ENCODE measurements at places on chromosomes 1 and 21. TPM values are rescaled to one million over a fixed set of nuclear protein-coding genes. Genes with fewer than 3 reads are reported as not detected.

The ZNF644 gene
- polyA plus RNA-seq = 72.8 TPM

The PDE4DIP gene
- 53.2 TPM for polyA plus RNA-seq

The KRTAP7-1 gene
- polyA plus RNA-seq = not detected

The FCRL1 gene
- polyA plus RNA-seq = 0.15 TPM

The MIXL1 gene
- polyA plus RNA-seq = 1.4 TPM

DNA sequence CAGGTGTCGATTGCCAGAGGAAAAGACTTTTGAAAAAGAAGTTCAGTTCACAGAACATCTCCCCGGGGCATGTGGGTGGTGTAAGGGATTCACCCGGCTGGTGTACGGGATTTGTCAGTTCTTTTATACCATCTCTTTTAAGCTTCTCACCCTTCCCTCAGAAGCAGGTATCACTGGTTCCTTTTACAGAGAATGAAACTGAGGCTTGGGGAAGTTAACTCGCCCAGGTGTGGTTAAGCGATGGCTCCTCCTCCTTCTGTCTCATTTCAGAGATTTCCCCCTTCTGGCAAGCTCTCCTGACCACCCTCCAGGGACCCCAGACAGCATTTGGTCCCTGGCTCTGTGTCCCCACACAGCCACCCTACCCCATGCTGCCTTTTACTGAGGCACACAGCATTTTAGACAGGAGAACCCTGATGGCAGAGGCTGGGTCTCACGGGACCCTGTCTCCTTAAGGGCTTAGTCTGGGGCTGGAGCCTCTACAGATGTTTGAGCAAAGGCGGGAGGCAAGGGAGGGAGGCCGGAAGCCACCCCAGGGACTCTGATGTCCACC, 2.8 kb upstream of the ECE1 start:
- no peak for DNase-seq

DNA sequence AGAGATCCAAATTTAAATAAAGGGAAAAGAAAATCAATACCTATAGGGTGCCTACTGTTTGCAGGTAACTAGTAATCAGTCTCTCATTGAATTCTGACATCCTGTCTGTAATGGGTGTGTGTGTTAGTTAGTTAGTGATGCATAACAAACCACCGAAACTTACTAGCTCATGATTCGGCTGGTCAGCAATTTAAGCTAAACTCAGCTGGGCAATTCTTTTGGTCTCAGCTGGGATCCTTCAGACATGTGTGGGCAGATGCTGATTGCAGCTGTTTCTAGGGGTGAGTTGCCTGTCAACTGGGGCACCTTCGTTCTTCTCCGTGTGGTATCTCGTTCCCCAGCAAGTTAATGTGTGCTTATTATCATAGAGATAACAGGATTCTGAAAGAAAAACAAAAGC, 40.2 kb upstream of the ZNF124 start:
- no peak for DNase-seq

GRCh38 chr1:154223621-154224020, 2.9 kb downstream of the UBAP2L start:
- DNase-seq = no peak

GRCh38 chr21:36985751-36986594, 19.5 kb upstream of the HLCS start:
- no peak for DNase-seq

DNA sequence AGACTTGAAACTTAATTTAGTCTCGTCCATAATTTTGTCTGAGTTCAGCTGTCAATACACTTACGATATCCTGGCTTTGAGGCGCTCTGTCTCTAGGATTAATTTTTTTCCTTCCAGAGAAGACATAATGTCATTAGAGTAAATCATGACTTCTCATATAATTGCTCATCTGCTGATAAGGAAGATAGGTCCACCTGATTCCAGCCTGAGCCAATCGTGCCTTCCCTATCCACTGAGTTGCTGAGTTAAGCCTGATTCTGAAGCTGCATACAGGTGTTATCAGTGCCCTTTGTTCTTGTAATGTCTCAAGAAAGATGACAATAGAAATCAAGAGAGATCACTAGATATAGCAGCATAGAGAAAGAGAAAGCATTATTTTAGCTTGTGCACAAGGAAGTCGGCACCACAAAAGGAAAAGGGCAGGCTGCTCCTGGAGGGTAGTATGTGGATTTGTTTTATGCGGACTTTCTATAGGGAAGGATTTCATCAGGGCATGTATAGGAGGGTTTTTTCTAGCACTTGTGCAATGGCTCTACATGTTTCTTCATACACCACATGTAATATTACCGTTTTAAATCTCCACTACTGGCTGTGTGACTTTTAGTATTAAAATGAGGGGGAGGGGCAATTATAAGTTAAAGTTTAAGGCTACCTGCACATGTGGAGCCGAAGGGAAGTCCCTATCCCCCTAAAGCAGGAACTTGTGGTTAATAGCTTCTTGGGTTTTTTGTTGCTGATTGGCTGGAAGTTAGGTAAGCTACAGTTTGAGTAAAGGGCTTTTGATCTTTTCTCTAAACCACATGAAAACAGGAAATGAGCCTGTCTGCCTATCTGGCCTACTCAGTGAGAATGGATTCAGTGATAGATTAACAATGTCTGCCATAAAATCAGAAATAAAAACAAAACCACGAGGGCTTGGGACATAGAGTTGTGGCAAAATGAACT, 133.4 kb downstream of the PLPPR5 start:
- no peak for DNase-seq

DNA sequence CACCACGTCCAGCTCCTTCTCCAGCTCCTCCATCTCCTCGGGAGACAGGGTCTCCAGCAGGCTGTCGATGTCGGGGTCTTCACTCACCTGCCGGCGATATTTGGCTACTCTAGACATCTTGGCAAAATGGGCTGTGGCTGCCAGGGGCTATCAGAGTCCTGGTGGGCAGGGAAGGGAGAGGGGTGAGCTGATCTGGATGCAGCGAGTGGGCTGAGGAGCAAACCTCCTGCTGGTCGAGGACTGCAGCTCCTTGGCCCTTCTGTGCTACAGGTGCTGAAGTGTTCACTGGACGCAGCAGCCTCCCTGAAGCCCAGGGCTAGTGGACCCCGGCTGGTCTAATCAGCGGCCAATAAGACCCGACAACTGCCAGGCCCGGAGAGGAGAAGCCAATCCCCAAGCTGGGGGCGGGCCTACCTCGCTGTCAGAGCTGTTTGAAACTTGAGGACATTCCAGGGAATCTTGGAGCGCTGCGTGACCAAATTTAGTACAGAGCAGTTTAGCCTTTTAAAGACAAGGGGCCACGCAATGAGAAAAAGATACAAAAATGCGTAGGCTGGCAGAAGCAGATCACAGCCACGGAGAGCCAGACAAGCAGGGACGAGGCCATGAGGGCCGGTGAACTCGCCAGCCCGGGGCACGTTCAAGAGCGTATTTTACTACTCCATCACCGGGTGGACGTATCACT, at the start of gene LMOD1:
LMOD1 (minus strand) TSS at position 325 of the 685 bp plus-strand sequence; CDS start at position 117, 208 bp downstream.
- DNase-seq = peak; percentile 86

DNA sequence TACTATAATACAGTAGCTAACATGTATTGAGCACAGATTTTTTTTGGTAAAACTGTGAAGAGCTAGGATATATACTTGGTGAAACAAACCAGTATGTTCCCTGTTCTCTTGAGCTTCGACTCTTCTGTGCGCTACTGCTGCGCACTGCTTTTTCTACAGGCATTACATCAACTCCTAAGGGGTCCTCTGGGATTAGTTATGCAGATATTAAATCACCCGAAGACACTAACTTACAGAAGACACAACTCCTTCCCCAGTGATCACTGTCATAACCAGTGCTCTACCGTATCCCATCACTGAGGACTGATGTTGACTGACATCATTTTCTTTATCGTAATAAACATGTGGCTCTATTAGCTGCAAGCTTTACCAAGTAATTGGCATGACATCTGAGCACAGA, 24.7 kb downstream of the LGALS8 start:
- DNase-seq = no peak

DNA sequence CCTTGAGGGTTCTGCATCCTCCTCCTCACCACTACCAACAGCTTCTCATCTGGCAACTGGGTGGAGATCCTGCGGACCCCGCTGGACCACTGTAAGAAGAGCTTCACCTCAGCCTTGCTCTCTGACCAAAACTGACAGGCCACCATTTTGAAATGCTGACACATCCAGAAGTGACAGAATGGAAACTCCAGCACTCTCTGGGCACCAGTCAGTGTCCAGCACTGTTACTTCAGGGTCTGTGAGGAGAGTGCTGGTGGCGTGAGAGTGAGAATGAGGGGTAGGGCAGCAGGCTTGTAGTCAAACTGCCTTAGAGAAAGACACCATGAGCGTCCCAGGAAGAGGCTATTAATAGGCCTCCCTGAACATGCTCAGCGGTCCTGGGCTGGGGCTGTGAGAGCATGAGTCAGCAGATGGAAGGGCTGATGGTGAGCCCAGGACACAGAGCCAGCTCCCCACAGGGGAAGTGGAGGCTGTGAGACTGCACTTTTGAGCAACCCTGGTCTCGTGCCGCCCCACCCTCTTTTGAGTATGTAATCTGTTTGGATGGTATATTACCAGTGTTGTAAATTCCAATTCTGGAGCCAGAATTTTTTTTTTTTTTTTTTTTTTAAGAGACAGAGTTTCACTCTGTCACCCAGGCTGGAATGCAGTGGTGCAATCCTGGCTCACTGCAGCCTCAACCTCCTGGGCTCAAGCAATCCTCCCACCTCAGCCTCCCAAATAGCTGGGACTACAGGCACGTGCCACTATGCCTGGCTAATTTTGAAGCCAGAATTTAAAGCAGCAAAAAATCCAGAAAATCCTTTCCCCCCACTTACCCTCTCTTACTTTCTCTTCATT, 34.4 kb upstream of the SLC30A1 start:
- DNase-seq = peak; percentile 92

DNA sequence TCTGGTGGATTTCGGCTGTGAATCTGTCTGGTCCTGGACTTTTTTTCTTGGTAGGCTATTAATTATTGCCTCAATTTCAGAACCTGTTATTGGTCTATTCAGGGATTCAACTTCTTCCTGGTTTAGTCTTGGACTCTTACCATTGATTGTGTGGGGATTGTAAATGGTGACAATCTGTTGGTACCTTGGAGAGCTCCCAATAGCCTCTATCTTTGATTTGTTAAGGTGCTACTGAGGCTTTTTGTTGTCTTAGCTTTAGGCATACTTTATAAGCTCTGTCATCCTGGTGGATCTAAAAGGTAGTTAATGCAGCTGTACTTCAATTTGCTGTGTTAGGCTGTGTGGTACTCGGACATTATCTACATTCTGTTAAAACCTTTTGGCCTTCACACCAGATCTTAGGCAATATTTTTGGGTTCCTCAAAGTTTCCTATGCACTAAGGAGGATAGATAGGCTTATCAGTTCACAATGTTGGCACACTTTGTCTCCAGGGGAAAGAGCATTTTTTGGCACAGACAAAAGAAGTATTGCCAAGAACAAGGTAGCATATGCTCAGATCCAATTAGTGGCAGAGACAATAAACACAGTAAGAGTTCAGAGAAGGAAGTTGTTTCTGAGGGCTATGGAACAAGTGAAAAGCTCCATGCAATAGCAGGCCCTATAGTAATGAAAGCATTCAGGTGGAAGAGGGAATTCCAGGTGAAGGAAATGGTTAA, 230.4 kb downstream of the PDE4B start:
- DNase-seq = no peak

GRCh38 chr1:48683839-48684238, 92.9 kb downstream of the BEND5 start:
- no peak for DNase-seq

DNA sequence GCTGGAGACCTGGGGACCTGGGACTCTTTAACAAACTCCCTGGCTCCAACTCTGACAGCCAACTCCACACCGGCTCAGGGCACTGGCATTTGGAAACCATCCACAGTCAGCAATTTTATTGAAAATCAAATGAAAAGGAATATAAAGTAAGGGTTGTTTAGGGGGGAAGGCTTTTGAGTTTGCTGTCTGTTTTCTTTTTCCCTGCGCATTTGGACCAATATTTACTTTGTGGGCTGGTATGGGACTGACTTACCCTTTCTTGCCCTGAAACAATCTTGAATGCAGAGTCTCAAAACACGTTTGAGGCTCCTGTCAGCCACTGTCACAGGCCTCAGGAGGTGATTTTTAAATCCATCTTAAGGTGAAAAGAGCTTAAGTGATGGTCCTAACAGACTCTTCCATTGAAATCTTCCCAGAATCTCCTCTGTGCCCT, 15.4 kb upstream of the EFHD2 start:
- no peak for DNase-seq
